Left ventricle myocardium superior (tissue), 1 donor: ENCODE measurements at places on chromosomes 7 and 10. TPM values are rescaled to one million over a fixed set of nuclear protein-coding genes. Genes with fewer than 3 reads are reported as not detected.

DNA sequence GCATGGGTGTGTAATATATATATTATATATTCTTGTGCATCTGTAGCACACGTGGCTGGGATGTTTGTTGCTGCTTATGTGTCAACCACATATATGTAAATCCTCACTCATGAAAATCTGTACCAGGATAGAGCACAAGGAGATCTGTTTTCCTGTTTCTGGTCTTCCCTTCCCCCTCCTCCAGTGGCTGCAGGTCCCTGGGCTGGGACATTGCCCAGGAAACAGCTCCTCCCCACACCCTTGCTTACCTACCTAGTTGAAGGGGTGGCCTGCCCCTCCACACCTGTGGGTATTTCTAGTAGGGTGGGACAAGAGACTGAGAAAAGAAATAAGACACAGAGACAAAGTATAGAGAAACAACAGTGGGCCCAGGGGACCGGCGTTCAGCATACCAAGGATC lies 2.2 kb downstream of the SFXN3 start:
- no peak for DNase-seq

GRCh38 chr10:49609006-49609282 lies 1.2 kb upstream of the SLC18A3 start:
- no peak for DNase-seq

The SPDYE2 gene
- not detected for total RNA-seq

The LRGUK gene
- total RNA-seq: 0.20 TPM

The CALCR gene
- not detected for total RNA-seq
